ENCODE measurements at places on chromosomes 5 and 9.

DNA sequence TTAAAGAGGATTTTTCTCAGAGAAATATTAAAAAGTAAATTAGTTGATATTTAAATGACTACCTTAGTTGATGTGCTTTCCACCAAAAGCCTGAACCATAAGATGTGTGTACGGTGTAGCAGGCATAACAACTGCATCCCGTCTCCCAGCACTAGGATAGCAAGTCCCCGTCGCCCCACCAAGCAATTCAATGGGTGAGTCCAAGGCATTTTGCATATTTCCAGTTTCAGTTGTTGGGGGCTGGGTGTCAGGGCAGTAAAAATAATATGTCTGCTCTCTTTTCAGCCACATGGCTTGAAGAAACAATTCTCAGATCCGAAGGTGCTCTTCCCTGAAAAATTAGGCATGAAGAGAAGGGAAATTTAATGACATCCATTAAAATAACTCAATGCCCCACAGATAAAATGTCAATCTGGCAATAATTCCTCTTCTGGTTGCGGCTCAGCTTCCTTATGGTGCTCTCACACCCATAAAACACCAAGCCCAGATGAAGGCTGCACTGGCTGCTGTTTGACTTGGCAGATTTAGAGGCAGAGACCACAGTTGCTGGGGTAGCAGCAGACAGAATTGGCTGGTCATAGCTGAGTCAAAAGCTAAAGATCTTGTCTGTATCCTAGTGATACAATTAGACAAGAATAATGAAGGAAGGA lies 124.4 kb upstream of the ADCY2 start:
- DNase-seq: no peak

GRCh38 chr5:127673117-127673800 lies 24.4 kb downstream of the CTXN3 start:
- DNase-seq: no peak

GRCh38 chr5:133643365-133643764 lies 31.0 kb upstream of the FSTL4 start:
- no peak for DNase-seq

- DNase-seq: no peak
Measured at GRCh38 chr5:168807287-168807686, 228.1 kb upstream of the PANK3 start.

GRCh38 chr9:110659891-110660541 lies 8.6 kb upstream of the MUSK start:
- DNase-seq: peak; percentile 33

Data from fibroblast of skin of left biceps (primary cell).